ENCODE measurements at places on chromosomes 2 and 18. TPM values are rescaled to one million over a fixed set of nuclear protein-coding genes. Genes with fewer than 3 reads are reported as not detected.

DNA sequence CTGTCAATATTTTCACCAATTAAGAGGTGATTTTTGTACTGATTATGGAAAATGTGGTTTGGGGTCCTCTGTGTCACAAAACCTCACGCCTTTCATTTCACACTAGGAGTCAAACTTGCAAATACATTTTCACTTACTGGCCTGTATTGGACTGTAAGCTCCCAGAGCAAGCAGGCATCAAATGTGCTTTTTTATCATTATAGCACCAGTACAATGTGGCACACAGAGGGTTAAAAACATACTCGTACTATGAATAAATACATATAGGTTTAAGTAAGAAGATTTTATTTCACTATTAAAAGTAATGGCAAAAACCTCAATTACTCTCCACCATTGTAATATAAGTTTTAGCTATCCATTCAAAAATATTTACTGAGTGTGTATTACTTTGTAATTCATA lies 56.7 kb downstream of the ABCB11 start:
- DNase-seq: no peak

The CNGA3 gene
- not detected for total RNA-seq

DNA sequence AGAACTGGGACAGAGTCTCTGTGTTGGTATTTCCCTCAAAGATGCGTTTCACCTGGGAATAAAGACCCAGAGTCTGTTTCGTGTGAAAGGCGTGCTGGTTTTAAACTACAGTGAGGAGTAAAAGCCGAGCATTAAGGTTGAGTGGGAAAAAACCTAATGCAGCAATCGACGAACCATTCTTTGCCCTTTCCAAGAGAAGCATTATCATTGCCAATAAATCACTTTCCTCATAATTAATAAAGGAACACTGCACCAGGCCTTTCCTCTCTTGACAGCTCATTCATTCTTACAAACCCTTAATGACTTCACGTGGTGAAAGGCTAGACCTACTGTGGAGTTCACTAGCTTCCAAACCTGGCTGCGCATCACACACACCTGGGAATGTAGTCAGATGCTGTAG lies 896 bp upstream of the SLC8A1 start:
- DNase-seq: no peak

GRCh38 chr18:58325494-58325893 lies 281.5 kb downstream of the NEDD4L start:
- no peak for DNase-seq

DNA sequence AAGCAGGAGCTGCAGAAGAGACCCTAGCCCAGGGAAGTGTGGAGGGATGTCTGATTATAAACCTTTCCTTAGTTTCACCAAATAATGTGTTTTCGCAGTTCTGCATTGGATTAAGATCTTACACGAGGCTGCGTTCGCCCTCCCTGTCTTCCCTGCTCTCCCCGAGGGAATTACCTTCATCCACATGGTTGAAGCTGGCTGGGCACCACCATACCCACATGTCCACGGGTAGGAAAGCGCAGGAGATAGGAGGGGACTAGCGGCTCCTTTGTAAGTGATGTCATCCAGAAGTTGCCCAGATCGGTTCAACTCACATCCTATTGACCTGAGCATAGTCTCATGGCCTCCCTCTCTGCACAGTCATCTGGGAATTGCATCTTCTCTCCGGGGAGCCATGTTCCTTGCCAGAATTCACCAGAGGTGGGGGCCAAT lies 1.1 kb downstream of the TTL start:
- no peak for DNase-seq

- peak; percentile 14 for DNase-seq
These were observed 9.0 kb downstream of the TEX51 start for GRCh38 chr2:126907671-126908070.

- no peak for DNase-seq
These were observed 87.2 kb upstream of the ZFP36L2 start for GRCh38 chr2:43313642-43314017.

DNA sequence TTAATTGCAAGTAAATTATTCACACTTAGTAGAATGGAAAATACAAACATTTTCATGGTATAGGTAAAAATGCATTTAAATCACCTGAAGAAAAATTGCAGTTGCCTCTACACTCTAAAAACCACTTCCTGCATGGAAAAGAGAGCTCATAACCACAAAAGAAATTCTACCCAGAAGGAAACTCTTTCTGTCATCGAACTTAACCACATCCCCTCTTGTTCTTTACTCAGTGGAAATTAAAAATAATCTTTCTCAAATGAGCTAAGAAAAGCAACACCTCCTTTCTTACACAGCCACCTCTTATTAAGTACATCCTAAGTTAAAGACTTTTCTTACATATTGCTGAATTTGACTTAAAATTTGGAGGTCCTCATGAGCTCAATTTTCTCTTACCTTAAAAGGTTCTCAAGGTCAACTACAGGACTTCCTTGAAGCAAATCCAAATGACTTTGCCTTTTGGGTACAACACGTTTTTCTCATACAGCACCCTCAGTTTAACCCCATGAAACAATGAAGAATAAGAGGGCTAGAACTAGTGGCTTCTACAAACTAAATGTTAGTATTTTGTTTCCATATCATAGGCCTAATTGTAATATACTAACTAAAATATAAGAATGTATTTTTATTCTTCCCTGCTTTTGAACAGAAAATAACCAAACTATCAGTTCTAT lies 109.1 kb upstream of the CRIM1 start:
- no peak for DNase-seq

The SCN9A gene
- 12.5 TPM for total RNA-seq

DNA sequence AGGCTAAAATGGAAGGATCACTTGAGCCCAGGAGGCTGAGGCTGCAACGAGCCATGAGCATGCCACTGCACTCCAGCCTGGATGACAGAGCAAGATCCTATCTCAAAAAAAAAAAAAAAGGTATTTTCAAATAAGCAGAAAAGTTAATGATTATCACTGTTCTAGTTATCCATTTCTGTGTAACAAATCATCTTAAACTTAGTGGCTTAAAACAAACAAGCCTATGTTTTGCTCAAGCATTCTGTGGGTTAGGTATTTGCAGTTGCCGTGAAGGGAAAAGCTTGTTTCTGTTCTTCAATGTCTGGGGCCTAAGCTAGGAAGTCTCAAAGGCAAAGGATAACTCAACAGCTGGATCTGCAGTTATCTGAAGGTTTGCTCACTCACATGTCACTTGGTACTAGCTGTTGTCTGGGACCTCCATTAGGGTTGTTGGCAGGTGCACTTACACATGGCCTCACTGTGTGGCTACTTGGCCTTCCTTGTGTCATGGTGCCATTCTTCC lies 14.1 kb downstream of the MFF start:
- DNase-seq: no peak

The ERMN gene
- total RNA-seq: 2.2 TPM

DNA sequence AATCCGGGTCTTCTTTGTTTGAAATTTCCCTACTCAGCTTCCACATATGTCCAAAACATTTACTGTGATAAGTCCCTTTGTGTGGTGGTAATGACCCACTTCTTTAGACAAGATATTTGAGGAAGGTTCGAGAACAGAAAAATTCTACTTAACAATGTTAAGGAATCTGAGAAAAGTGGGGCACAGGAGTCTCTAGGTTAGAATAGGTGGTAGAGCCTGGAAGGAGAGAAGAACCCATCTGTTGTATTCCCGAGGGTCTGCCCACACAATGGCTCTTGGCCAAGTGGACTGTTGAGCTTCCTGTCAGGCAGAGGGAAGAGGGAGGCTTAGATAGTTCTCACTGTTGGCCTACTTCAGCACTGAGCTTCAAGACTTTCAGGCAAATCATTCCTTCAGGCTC lies 4.3 kb downstream of the IGFBP2 start:
- DNase-seq: no peak

The TACR1 gene
- total RNA-seq: 5.9 TPM

The EHD3 gene
- 9.2 TPM for total RNA-seq

The NR4A2 gene
- total RNA-seq: 7.9 TPM

DNA sequence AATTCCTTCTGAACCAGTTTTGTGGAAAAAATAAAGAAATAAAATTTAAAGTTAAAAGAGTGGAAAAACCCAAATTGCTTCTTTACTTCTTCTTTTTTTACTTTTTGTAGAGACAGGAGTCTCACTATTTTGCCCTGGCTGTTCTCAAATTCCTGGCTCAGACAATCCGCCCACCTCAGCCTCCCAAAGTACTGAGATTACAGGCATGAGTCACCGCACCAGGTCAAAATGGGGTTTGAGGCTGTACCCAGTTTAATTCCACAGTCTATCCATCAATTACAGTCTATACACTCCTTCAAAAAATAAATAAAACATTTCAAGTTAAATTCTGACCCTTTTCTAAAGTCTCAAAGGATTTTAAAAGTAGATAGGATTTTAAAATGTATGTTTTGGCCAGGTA lies 120.3 kb downstream of the FAM161A start:
- DNase-seq: no peak

The L3MBTL4 gene
- total RNA-seq: 19.7 TPM

The DSG1 gene
- 22.2 TPM for total RNA-seq

DNA sequence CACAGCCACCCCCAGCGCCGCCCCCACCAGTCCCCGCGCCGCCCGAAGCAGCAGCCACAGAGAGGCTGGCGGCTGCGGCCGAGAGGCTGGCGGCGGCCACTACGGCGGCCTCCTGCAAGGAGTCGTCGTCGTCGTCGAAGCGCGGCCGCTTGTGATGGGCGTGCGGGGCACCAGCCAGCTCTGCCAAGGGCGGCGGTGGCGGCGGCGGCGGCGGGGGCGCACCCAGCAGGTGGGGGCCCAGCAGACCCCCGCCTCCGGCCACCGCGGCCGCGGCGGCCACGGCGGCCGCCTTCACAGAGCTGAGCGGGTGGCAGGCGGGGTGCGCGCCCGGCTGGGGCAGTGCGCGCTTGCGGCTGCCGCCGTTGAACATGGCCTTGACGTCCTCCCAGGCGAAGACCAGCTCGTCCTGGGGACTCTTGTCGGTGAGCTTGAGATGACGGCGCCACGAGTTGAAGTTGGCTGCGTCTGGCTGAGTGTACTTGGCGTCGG lies 3.3 kb downstream of the SKOR2 start:
- no peak for DNase-seq

DNA sequence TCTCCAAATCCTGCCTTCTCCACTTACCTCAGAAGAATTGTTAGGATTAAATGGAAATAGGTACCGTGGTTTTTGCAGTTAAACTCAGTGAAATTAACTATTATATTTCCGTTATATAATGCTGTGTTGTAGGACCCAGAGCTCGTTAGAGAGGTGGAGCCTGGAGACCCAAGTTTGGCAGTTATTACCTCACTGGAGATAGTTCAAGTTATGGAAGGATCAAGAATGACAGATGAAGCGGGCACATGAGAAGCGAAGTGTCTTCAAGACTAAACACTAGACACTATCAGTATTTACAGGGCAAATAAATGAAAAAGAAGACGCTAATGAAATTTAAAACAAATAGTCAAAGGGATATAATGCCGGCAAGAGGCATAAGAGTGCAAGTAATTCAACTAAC lies 866 bp downstream of the CWC22 start:
- DNase-seq: no peak

- DNase-seq: no peak
These were observed 355.2 kb downstream of the GALNT13 start for GRCh38 chr2:154226931-154227330.

GRCh38 chr2:177783835-177784744 lies 288.5 kb downstream of the PDE11A start:
- no peak for DNase-seq

The KIAA2012 gene
- total RNA-seq: not detected

The CGREF1 gene
- 3.2 TPM for total RNA-seq

The CROCC2 gene
- total RNA-seq: not detected

DNA sequence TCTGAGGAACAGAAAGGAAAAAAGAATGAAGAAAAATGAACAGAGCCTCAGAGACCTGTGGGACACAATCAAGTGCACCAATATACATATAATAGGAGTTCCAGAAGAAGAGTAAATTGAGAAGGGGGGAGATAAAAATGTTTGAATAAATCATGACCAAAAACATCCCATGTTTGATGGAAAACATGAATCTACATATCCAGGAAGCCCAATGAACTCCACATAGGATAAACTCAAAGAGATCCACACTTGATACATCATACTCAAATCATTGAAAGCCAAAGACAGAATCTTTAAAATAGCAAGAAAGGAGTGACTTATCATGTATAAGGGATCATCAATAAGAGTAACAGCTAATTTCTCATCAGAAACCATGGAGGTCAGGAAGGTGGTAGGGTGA lies 80.0 kb downstream of the COA5 start:
- DNase-seq: no peak

The LCT gene
- not detected for total RNA-seq

The CCDC102B gene
- total RNA-seq: 5.3 TPM

DNA sequence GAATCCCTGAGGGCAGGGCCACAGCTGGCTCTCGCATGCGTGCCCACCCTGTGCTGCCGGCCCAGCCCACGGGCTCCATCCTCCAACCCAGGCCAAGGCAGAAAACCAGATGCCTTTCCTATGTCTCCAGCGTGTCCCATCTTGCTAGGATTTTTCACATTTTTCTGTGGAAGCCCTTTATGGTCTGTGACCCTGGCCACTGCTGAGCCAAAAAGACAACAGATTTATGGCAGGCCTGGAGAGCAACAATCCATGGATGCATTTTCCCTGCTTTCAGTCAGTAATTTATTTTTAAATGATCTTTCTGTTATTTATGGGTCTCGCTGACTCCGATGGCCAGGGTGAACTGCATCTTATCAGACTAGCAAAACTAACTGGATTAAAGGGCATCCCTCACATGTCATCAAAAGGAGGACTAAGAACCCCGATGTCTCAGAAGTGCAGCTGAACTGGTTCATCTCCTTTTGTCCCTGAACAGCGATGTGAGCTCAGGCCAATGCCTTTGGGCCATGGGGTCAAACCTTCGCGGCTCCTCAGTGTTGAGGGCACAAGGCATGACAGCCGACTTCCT lies 346.0 kb downstream of the CYRIA start:
- DNase-seq: no peak

- DNase-seq: no peak
These were observed 1.0 kb upstream of the NFATC1 start for GRCh38 chr18:79394534-79395307.

DNA sequence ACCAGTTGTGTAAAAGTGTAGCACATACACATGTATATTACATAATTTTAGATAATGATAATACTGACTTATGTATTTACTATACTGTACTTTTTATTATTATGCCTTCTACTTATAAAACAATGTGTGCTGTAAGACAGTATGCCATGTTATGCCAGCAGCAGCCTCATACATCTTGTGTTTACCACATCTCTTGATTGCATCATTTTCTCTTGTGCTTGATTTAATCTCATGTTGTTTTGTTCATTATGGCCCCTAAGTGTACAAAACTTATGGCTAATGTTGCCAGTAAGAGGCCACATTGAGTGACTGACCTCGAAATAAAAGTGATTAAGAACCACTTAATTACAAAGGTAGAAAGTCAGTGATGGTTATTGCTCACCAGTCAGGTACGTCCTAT lies 128.0 kb upstream of the SP5 start:
- no peak for DNase-seq

DNA sequence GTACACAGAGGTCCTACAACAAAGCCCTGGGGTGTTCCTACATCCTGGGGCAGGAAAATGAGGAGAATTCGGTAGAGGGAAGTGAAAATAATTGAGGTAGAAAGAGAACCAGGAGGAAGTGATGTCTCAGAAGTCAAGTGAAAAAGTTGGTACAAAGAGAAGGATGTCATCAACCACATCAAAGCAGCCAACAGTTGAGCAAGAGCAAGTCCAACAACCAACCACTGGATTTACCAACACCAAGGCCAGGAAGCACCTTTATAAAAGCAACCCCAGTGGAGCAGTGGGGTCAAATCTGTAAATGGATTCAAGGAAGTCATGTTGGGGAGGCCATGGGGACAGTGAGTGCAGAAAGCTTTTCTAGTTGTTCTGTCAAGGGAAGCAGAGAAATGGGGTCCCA lies 360.4 kb downstream of the ZNF516 start:
- DNase-seq: no peak

Data from breast epithelium (tissue), 4 donors.